ENCODE measurements at places on chromosomes 5 and 9.

- no peak for DNase-seq
Observed at GRCh38 chr5:176730815-176731475, 79.4 kb upstream of the UNC5A start.

DNA sequence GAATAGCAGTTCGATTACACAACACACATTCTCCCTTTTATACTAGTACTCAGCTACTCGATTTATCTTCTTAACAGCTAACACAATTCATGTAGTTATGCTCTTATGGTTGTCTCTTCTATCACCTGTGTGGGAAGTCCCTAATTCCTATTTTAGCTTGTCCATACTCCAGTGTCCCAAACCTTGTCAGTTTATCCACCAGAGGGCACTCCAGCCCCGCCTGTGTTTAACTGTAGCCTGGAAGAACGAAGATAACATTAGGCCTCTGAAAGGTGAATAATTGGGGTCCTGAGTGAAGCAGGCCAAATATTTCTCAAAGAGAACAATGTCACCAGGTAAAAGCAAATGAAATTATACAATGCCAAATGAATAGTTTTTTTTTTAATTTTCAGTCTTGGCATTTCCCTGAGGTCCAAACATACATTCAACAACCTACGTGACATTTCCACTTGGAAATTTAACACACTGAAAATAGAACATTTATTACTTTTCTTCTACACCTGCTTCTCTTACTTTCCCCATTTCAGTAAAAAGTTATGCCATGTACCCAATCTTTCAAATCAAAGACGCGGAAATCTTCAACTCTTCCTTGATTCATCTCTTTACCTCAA is 560.7 kb downstream of the HTR1A start:
- DNase-seq = peak; percentile 13

- no peak for DNase-seq
Observed at GRCh38 chr9:5632540-5632939, 3.6 kb downstream of the RIC1 start.

GRCh38 chr5:32628049-32628844 is 42.9 kb downstream of the SUB1 start:
- DNase-seq = no peak

GRCh38 chr5:43215073-43215631 is 23.1 kb downstream of the NIM1K start:
- DNase-seq = no peak

GRCh38 chr5:124956471-124957029 is 210.1 kb upstream of the ZNF608 start:
- no peak for DNase-seq

- DNase-seq = peak; percentile 5
Observed at GRCh38 chr9:21154018-21154608, 12.3 kb downstream of the IFNA21 start.

GRCh38 chr5:51395245-51395644 is 12.0 kb downstream of the ISL1 start:
- DNase-seq = no peak

- no peak for DNase-seq
Observed at GRCh38 chr5:172754596-172755356, 16.2 kb downstream of the DUSP1 start.

DNA sequence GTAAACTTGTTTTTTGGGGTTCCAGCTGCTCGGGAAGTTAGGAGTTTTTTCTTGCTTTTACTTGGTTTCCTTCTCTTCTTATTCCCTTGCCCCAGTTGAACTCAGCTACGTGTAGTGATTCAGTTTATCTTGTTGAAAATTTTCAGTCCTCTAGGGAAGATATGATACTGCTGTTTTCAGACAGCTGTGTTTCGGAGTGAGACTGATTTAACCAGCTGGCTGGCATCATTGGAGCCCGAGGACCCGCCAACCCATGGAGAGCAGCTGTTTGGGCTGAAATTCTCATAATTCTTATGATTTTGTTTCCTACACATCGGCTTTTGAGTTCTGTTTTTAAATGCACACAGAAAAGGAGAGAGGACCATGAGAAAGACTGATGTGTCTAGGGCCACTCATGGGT is 271.5 kb downstream of the NR3C1 start:
- DNase-seq = no peak

GRCh38 chr5:67209141-67209771 is 12.7 kb upstream of the CD180 start:
- peak; percentile 56 for DNase-seq

GRCh38 chr5:66553916-66554575 is 42.1 kb upstream of the MAST4 start:
- DNase-seq = no peak

- DNase-seq = peak; percentile 25
Observed at GRCh38 chr5:171336521-171337209, 27.6 kb downstream of the TLX3 start.

DNA sequence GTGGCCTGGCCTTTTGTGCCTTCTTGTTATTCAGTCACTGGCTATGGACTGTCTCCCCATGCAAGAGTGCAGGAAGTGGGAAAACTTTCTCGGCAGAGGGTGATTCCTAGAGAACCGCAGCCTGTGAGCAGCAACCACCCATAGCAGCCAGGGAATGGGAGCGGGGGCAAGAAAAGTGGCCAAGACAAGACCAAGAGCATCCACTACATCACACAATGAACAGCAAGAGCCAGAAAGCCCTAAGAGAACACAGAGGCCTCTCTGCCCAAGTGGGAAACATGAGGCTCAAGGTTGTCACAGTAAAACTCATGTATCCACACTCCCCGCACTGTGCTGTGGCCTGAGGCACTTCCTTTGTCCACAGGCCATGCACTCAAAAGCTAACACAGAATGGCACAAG is 129.1 kb upstream of the FSTL4 start:
- no peak for DNase-seq

DNA sequence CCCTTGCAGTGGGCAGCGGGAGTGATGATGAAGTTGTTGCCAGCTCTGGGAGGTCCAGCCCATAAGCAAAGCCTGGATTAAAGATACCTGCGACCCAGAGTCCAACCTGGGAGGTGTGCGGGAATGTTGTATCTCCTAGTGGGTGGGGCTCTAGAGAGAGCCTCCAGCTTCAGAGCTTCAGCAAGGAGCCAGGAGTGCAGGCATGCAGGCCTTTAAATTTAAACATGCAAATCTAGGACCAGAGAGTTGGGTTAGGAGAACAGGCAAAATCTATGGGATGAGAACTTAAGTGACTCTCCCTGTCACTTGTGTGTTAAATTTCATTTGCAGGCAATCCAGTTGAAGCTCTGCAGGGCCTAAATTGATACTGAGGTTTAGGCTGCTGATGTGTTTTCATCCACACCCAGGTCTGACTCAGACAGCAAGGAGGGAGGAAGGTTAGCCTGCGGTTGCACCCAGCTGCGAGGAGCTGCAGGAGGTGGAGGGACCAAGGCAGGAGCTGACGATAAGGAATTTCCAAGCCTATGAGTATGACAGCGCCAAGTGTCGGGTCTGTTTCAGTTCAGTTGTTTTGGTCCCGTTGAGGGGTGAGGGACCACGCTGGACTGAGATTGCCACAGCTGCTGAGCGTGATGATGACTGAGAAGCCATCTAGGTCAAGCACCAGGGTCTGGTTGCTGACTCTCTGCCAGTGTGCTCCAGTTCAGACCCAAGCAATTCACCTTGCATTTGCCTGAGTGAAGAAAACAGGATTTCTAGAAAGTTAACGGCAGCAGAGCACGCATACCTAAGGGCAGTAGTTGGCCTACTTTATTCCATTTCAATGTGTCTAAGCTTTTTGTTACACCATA is 243.0 kb downstream of the ICE1 start:
- DNase-seq = no peak

GRCh38 chr9:107976767-107977166 is 487.2 kb upstream of the KLF4 start:
- DNase-seq = no peak

GRCh38 chr5:37751227-37751626 is 88.6 kb downstream of the GDNF start:
- DNase-seq = no peak

- DNase-seq = no peak
Observed at GRCh38 chr5:3642231-3642630, 46.6 kb downstream of the IRX1 start.

- no peak for DNase-seq
Observed at GRCh38 chr5:177994561-177995190, 1.4 kb downstream of the PROP1 start.

DNA sequence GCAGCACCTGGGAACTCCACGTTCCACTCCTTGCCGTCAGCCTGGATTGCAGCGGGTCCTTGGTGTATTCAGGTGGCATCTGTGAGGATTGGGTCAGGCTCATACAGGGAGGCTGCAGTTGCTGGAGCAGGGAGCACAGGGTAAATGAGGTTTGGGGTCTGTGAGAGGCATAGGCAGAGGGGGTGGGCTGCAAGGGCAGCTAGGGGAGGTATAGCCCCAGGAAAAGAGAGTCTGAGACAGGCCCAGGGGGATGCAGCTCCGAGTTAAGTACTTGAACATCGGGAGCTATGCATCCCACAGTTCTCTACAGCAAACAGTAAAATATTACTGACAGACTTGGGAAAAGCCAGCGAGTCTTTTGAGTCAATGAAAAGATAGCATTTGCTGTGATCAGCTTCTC is 101.6 kb downstream of the TRIO start:
- DNase-seq = no peak

DNA sequence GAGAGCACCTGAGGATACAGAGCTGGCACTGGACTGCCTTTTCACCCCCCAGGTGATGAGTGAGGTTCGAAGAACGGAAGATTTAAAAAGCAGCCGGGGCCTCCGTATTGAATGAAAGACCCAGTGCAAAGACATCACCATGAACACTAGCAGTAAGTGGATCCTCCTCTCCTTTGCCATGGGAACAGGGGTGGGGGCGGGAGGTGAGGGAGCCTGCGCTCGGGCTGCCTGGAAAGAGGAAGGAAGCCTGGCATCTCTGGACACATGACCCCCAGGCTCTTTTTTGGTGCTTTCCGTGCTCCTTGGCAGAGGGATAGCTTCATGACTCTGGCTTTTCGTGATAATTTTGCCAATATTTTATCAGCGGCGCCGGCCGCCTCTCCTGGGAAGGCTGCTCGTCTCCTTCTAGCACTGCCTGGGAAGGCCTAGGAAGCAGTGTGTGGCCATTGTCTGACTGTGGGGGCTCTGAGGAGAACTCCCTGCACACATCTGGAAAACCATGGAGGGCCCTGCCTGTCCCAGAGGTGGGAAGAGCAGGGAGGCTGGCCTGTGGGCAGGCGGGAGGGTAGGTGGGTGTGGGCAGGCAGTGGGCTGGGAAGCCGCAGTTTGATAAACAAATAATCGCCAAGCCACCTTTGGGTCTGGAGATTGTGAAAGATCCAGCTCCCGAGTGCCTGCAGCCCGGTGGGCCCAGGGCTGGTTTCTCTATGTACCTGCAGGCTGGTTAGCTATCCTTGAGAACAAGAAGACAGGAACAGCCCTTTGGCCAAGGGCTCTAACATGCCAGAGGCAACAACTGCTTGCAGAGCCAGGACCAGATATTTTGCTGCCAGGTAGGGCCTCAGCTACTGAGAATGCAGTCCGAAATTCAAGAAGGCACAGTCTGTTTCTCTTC is 911 bp downstream of the ABLIM3 start:
- DNase-seq = peak; percentile 19

DNA sequence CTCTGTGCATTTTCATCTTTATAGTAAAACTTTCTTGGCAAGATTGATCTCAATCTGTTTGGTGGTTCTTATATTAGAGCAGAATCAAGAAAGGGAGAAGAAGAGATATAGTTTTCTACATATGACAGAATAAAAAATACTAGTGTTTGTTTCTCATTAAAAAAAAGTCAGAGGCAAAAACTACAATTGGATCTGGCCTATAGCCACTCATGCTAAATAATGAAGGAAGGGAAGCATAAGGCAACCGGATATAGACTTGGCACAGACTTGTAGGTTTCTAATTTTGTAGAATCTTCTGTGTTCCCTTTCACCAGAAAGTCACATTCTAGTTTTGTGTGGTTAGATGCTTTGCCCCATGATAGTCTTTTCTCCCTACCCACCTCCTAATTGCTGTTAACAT is 306.2 kb downstream of the PIK3R1 start:
- DNase-seq = no peak

DNA sequence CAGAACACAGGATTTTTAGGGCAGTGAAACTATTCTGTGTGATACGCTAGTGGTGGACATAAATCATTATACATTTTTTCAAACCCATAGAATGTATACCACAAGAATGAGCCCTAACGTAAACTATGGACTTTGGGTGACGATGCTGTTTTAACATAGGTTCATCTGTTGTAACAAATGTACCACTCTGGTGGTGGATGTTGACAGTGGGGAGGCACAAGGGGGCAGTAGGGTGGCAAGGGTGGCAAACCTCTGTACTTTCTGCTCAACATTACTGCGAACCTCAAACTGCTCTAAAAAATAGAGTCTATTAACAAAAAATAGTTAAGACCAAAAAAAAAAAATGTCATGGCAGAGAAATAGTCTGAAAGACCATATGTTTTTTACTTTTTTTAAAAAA is 9.1 kb upstream of the MVB12B start:
- no peak for DNase-seq

DNA sequence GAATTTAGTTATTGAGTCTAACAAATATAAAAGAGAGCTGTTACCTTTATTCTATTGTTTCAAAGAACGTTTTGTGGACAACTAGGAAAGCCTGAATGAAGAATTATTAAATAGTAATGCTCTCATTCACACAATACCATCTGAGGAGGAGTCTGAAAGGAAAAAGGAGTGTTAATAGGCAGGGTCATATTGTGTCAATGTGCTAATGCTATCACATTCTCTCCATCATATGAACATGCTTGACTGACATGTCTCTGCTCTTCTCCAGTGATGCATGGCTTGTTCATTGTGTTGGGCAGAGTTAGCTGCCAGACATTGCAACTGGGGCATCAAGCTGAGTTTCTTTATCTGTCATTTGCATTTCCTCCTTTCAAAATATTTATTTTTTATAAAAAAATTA is 1578.0 kb downstream of the MAT2B start:
- no peak for DNase-seq

GRCh38 chr5:31701642-31702299 is 62.8 kb downstream of the PDZD2 start:
- peak; percentile 41 for DNase-seq

DNA sequence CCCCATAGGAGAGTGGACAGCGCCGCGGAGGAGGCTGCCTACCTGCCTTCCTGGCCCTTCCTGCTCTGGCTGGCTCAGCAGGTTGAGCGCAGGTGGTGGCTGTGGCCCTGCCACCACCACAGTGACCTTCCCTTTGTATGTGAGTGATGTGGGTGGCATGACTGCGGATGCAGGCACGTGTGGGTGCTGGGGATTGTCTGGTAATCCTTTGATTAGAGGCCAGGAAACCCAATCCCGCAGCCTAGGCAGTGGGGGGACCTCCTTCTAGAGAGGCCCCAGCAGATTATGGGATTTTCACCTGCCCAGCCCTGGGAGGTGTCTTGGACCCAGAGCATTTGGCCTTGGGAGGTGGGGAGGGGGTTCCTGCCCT is 16.5 kb downstream of the RXRA start:
- no peak for DNase-seq

- no peak for DNase-seq
Observed at GRCh38 chr5:56479696-56480077, 246.6 kb upstream of the ANKRD55 start.

GRCh38 chr5:72377910-72378638 is 57.9 kb downstream of the PTCD2 start:
- DNase-seq = no peak

- DNase-seq = no peak
Observed at GRCh38 chr5:58902305-58902704, 319.4 kb downstream of the RAB3C start.

GRCh38 chr5:125002727-125003598 is 256.5 kb upstream of the ZNF608 start:
- DNase-seq = no peak
